Lung microvascular endothelial cell (primary cell): ENCODE measurements at places on chromosomes 3 and 15.

DNA sequence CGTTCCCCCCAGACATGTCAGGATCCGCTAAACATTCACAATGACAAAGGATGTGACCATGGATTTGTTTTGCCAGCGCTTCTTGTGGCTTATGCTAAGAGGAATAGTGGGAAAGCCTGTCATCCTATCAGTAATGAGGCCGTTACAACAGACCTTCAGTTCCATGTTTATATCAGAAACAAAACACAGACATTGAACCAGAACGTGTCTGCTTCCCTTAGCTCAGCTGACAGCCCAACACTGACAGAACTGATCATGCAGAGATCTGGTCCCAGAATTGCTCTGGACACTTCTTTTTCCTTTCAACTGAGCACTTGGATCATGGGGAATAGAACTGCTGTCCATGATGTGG, 58.3 kb upstream of the MYZAP start:
- DNase-seq, result no peak

DNA sequence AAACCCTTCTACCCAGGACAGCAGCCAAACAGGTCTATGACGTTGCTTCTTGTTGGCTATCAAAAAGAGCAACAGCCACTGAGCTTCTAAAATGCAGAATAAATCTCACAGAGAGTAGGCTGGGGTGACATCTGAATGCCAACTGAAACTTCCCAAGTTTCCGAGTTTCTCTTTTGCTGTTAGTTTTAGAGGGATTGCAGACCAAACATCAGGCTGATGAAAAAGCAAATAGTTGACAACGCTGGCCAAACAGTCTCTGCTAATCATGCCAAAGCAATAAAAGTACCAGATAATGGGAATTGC, 670 bp upstream of the CBLB start:
- DNase-seq, result no peak

- DNase-seq, result no peak
Observed at GRCh38 chr3:22122567-22122966, 371.6 kb upstream of the ZNF385D start.

- DNase-seq, result no peak
Observed at GRCh38 chr15:90209591-90209990, 8.5 kb downstream of the SEMA4B start.

- DNase-seq, result no peak
Observed at GRCh38 chr3:177282119-177282655, 84.9 kb upstream of the TBL1XR1 start.

- no peak for DNase-seq
Observed at GRCh38 chr15:25169318-25169717, 214.5 kb downstream of the SNRPN start.

DNA sequence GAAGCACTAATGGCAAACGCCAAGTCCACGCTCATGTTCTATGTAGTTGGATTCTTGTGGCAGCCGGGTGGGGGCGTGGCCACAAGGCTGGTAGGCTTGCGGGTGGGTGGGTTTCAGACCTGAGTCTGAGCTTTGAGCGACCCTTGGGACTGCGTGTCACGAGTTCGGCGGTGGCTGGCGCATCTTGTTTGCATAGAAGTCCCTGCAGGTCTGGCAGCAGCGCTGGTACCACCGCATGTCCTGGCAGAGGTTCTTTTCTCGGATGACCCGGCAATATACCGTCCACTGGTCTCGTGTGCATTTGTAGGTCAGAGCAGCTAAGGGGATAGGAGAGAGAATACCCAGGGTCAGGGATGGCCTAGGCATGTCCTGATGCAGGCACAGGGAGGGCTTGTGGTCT, 241.0 kb upstream of the LYSMD4 start:
- DNase-seq, result no peak

- peak; percentile 52 for DNase-seq
Observed at GRCh38 chr15:67501836-67502461, 19.0 kb upstream of the C15orf61 start.

DNA sequence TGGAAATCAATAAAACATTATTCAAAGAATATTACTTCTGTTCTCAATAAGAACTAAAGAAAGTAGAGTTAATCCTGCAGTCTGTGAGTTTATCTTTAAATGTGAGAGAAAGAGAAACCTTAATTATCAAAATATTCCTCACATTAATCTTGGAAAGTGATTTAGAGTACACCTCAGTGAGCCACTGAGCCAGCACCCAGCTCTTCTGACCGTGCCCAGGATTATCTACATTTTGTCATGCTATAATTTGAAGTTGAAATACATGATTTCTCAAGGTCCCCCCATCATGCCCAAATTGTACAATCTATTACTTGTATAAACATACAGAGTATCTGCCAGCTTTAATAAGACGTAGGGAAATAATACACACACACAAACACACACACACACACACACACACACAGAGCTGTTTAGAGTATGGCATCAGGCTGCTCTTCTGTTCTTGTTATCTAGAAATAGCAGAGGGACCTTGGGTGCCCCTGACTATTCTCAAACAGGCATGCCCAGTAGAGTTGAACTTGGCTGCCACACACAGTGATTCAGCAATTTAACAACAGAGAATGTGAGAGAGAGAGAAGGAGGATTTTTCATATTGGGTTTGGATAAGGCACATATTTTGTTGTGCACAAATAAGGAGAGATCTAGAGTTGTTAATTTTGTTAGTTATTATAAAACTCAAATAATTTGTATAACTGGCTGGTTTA, 74.4 kb downstream of the P2RY1 start:
- peak; percentile 47 for DNase-seq

GRCh38 chr3:102398176-102398575, 36.6 kb upstream of the ZPLD1 start:
- no peak for DNase-seq

DNA sequence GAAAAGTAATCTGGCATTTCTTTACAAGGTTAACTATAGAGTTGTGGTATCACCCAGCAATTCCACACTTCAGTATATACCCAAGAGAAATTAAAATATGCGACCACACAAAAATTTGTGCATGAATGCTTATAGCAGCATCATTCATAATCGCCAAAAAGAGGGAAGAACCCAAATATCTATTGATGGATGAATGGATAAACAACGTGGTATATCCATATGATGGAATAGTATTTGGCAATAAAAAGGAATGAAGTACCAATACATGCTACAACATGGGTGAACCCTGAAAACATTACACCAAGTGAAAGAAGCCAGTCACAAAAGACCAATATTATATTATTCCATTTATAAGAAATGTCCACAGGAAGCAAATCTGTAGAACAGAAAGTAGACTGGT, 8.6 kb upstream of the SKOR1 start:
- no peak for DNase-seq

- peak; percentile 89 for DNase-seq
Observed at GRCh38 chr3:37935756-37936666, 54.6 kb upstream of the VILL start.

- no peak for DNase-seq
Observed at GRCh38 chr3:190848870-190849269, 13.6 kb downstream of the GMNC start.

GRCh38 chr15:90903733-90904536, 833 bp downstream of the MAN2A2 start:
- no peak for DNase-seq

- DNase-seq, result no peak
Observed at GRCh38 chr3:9322780-9323179, 40.1 kb upstream of the THUMPD3 start.

- DNase-seq, result peak; percentile 34
Observed at GRCh38 chr15:57017024-57017423, 98.6 kb downstream of the TCF12 start.

- DNase-seq, result no peak
Observed at GRCh38 chr3:186451371-186451770, 89.3 kb upstream of the DGKG start.

GRCh38 chr3:53729618-53730017, 116.6 kb downstream of the CHDH start:
- no peak for DNase-seq

DNA sequence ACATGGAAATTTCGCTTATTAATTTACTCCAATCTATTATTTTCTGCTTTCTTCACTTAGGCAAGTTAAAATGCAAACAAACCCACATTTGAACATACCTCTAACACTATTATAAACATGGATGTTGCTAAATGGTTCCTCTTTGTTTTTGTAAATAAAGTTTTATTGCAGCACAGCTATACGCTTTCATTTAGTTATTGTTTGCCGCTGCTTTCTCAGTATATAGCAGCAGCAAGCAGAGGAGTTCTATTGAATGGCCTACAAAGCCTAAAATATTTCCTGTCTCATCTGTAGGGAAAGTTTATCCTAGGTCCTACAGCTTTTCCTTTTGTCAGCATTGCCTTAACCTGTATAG, 7.9 kb upstream of the CHD2 start:
- no peak for DNase-seq

DNA sequence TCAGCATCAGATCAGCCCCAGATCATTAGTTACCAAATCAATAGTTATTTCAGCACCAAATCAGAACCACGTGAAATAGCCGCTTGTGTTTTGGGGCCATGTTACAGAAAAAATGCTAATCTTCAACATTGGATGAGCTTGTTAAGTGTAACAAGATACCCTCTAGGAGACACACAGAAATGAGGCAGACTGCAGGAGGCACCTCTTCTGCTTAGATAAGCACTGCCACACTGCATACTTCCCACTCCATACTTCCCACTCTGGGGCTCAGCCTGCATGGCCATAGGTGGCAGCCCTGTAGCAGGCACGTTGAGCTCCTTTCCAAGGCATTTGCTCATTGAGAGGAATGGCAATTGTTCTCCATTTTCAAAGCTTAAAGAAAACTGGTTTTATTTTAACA, 73.3 kb downstream of the CHCHD6 start:
- DNase-seq, result no peak

DNA sequence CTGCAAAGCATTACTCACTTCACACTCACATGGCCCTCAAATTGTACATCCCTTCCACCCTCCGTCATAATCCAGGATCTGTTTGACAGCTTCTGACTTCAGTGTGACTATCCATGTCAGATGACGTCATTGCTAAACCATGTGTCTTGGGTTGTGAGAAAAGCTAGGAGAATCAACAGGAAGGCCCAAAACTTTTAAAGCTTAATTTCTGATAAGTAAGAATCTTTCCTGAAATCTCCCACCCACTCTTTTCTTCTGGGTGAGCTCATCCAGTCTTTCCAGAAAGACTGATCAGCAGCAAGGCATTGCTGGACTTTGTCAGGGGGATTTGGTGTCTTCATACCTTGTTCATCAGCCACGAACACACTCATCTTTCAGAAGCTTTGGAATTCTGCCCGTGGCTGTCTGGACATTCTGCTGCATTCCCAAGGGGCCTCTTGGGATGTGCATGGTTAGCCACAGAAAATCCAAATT, 11.5 kb upstream of the LMCD1 start:
- DNase-seq, result peak; percentile 23

DNA sequence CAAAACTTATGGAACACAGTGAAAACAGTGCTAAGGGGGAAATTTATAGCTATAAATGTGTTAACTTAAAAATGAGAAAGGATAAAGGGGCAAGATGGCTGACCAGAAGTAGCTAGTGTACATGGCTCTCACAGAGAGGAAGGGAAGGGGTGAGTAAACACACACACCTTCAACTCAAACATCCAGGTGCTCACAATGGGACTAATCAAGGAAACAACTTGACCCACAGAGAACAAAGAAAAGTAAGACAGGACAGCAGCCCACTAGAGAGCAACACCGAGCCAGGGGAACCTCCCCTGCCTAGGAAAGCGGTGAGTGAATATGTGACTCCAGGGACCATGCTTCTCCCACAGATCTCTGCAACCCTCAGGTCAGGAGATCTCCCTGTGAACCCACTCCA, 85.0 kb upstream of the UBP1 start:
- no peak for DNase-seq

DNA sequence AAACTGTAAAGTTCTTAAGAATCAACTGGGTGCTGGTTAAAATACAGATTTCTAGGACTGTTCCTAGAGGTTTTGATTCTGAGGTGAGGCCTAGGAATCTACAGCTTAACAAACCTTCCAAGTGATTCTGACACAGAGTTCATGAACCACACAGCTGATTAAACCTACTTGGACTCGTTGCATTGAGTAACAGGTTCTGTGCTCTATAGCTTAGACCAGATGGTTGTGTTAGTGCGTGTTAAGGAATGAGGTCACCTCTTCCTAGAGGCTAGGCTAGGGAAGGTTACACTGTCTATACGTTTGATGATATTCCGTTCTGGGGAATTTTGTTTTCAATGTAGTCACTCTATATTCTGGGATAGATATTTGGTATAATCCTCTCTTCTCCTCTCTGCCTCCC, 21.9 kb downstream of the EID1 start:
- no peak for DNase-seq

DNA sequence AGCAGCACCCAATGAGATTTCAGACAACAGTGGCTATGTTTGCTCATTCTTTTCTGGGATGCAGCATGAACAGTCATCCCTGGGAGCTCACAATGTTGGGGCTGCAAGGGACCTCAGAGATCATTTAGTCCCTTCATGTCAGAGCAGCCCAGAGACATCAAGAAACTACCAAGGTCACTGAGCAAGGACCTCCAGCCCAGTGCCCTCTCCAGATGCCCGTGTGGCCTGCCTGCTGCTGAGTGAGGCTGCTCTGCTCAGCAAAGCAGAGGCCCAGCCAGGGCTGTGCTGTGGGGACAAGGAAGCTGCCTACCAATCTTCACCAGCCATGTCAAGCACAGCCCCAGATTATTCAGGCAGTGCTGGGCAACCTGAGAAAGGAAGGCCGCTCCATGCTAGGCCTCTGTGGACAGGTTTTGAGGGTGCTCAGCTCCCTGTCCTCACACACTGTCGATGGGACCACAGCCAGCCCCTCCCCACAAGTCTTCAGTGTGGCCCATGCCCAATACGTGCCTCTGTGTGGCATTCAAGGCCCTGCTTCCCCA, 99.7 kb downstream of the DAPK2 start:
- no peak for DNase-seq

DNA sequence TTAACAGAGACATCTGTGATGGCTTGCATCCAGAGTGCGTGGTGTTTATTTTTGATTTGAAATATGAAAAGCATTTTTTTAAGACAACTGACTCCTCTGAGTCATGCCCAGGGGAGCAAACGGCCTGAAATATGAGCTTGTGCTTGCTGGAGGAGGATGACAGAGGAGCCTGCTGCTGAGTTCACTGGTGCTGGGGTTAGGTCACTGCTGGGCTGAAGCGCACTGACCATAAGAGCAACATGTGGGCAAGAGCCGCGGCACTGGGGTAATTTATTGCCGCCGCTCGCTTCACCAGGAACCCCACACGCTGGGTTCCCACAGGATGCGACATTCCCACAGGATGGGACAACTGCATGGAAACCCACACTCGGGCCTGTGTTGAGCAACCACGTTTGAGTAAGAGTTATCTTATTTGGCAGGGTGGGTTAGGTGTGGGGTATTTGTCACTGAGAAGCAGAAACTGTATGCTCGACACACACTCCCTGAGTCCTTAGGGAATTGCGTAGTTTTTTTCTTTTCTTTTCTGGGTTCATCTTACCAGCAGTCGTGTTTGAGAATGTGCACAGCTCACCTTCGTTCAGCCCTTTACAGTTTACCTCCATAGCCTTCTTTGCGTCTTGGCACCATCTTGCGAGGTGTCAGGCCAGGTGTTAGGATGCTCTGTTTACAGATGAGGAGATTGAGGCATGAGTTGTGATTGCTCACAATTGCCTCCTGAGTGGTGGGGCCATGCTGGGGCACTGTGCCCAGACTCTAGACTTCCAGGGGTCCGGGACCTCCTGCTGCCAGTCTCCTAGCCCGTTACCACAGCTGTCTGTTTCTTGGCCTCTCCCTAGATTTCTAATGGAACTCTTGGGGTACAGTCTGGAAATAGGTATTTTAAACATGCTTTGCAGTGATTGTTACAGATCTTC, 60.4 kb downstream of the SMAD3 start:
- DNase-seq, result peak; percentile 80
